Right renal pelvis (tissue), 4 donors: ENCODE measurements at places on chromosomes 6 and 20.

DNA sequence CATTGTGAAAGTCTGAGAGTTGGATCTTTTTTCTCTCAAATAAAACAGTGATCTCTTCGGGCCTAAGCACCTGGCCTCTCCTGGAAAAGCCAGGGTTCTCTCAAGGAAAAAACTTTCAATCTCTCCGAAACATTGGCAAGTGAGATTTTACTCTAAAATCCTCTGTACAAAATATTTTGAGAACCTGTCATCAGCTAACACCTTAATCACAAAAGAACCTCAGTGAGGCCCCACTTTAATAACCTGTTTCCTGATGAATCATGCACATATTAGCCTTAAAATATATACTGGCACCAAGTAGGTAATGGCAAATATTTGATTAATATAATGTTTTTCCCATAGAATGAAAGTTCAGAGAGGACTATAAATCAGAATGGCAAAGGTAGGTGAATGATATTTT is 177.9 kb downstream of the FRK start:
- DNase-seq = no peak

DNA sequence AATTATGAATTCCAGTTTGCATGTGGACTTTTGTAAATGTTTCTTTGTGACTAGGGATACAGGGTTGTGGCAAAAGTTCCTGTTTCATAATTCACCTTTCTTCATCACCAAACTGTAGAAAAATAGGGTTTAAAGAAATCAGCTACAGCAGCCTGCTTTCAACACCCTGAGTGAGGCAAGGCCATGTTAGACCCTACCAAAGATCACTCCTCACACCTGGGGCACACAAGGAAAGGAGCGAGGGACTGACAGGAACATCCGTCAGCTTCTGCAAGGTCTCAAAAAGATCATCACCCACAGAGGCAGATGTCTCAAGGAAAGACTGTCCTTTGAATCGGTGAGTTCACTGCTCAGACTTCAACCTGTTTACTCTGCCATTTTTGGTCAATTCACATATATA is 10.5 kb upstream of the STX11 start:
- no peak for DNase-seq

DNA sequence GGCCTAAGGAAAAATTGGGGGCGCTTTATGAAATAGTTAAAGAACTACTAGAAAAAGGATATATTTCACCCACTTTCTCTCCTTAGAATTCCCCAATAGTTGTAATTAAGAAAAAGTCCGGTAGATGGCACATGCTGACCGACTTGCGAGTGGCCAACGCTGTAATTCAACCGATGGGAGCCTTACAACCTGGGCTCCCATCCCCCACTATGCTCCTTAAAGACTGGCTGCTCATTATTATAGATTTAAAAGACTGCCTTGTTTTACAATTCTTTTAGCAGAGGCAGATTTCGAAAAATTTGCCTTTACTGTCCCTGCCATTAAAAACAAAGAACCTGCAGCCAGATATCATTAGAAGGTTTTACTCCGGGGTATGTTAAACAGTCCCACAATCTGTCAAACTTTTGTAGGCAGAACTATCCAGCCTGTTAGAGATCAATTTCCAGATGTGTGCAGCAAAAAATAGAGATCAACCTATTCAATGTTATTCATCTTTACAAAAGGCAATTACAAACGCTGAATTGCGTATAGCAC is 58.5 kb upstream of the PRSS16 start:
- DNase-seq = peak; percentile 81

DNA sequence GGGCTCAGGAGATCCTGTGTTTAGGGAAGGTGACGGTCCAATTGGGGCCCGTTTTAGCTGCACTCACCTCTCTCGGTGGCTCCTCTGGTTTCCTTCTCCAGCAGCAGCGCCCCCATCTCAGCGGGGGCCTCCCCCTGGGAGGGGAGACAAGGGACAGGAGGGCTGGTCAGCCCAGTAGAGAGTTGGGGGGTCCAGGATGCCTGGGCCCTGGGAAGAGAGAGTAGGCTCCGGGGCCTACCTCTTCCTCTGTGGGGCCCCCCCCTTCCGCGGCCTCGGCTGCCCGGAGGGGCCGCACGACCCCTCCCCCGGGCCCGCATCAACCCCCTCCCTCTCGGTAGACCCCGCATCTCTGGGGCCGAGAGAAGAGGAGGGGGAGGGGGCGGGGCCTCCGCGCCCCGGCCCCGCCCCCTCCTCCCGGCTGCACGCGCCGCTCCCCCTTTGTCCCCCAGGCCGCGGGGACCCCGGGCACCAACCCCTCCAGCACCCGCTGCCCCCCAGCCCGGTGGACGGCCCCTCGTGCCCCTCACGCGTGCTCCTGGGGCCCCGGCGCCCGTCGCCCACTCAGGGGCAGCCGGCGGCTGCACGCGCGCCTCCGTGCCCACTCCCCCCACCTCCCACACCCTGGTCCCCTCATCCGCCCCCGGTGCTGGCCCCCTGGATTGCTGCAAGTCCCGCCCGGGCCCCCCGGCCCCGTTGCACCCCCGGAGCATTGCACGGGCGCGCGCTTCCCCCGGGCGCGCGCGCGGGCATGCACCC is 464 bp downstream of the EHMT2 start:
- no peak for DNase-seq

DNA sequence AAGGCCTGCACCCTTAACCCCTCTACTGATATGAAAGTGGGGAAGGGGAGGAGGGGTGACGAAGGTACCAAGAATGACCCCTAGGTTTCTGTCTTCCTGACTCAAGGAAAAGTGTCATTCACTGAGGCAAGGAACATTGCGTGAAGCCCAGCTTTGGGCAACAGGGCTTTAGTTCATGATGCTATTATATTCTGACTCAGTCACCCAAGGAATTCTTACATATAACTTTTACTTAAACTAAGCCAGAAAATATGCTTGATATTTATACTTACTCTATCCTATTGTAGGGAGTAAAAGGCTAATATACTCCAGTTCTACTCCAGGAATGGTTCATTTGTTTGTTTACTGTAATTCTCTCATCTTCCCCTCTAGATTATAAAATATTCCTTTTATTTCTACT is 60.5 kb downstream of the DOP1A start:
- DNase-seq = no peak
